ENCODE measurements at places on chromosomes 16 and 17.

GRCh38 chr17:46818929-46819859 is 702 bp upstream of the WNT3 start:
- DNase-seq: no peak

- DNase-seq: no peak
Observed at GRCh38 chr17:57972151-57972550, 15.9 kb downstream of the VEZF1 start.

- DNase-seq: no peak
Observed at GRCh38 chr17:69761011-69761410, 314.0 kb upstream of the KCNJ16 start.

GRCh38 chr17:32828822-32829221 is 48.1 kb downstream of the MYO1D start:
- DNase-seq: no peak

GRCh38 chr17:17950806-17951205 is 21.4 kb downstream of the TOM1L2 start:
- no peak for DNase-seq

- DNase-seq: no peak
Observed at GRCh38 chr17:31595076-31595475, 203.6 kb downstream of the RAB11FIP4 start.

- no peak for DNase-seq
Observed at GRCh38 chr17:29014716-29015115, 8.9 kb upstream of the SEZ6 start.

- no peak for DNase-seq
Observed at GRCh38 chr17:8080799-8081219, 6.7 kb downstream of the ALOX12B start.

DNA sequence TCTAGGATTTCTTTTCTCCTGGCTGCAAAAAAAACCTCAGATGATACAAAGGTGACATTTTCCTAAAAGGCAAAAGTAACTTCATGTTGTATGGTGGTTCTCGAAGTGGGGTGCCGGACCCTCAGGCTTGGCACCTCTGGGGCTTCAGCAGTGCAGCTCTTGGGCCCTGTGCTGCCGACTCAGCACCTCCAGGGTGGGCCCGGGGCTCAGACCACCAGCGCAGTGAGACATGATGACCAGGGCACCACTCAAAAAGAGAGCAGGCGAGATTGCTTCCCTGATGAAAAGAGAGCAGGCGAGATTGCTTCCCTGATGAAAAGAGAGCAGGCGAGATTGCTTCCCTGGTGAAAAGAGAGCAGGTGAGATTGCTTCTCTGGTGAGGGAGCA is 98.7 kb upstream of the ZNF750 start:
- DNase-seq: no peak

GRCh38 chr17:27303734-27304133 is 9.8 kb downstream of the WSB1 start:
- no peak for DNase-seq

GRCh38 chr16:56477096-56477878 is 25.9 kb downstream of the OGFOD1 start:
- DNase-seq: no peak

GRCh38 chr16:24935336-24935735 is 79.8 kb downstream of the ARHGAP17 start:
- no peak for DNase-seq

- no peak for DNase-seq
Observed at GRCh38 chr16:10871157-10871991, 5.6 kb upstream of the CIITA start.

GRCh38 chr16:11679941-11680911 is 12.0 kb downstream of the SNN start:
- no peak for DNase-seq

GRCh38 chr17:11795906-11796305 is 197.6 kb downstream of the DNAH9 start:
- DNase-seq: no peak

DNA sequence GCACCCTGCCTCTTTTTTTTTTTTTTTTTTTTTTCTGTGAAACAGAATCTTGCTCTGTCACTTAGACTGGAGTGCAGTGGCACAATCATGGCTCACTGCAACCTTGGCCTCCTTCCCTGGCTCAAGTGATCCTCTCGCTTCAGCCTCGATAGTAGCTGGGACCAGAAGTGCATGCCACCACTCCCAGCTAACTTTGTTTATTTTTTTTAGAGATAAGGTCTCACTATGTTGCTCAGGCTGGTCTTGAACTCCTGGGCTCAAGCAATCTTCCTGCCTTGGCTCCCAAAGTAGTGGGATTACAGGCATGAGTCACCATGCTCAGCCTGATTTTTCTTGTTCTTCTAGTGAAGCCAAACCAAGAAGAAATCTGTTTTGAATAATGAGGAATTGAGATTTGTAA is 25.0 kb downstream of the CDK12 start:
- DNase-seq: no peak

- DNase-seq: no peak
Observed at GRCh38 chr17:40730970-40731369, 24.2 kb downstream of the KRT25 start.

DNA sequence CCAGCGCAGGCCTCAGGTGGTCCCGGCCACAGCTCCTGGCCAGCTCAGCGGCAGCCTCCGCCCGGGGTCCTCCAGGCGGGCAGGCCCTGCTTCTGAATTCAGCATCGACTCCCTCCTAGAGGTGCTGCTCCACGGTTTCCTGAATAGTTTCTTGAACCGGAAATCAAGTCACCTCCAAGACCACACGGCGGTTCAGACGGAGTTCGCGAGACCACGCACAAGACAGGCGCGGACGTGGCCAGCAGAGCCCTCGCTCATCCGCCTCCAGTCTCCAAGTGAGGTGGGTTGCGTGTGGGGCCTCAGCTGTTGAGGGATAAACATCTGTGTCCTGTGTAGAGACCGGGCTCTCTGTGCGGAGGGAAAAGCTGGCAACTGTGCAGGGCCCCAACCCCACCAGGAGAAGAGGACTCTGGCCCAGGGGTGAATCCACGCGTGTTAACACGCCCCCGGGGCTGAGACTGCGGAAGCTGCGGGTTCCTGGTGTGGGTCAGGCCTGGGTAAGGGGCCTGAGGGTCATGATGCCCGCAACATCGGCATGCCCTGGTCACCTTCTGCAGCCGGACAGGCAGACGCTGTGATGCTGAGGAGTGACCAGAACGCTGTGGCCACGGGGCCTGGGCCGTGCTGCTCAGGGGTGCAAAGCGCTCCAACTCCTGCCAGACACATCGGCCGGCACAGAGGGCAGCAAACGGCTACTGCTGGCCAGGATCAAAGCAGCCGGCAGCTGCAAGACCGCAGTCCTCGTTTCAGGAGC is 55.0 kb upstream of the METRNL start:
- DNase-seq: no peak

DNA sequence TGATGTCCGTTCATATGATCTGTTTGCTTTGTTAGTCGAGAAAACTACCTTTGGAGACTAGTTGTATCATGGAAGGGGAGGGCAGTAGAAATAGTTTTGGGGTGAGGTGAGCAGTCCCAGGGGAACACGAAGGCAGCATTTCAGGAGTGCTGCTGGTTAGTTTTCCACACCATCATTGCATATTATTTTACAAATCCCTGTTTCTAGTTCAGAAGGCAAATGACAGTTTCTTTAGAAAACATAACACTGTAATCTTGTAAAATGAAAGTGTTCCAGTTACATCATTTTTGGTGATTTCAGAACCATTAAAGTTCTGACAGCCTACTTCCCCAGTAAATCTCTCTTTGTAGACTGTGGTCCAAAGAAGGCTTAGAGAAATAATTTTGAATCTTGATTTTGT is 25.4 kb downstream of the BANP start:
- DNase-seq: no peak

- DNase-seq: no peak
Observed at GRCh38 chr17:9174779-9175574, 153.7 kb downstream of the NTN1 start.

GRCh38 chr17:68246271-68247028 is 1.4 kb upstream of the AMZ2 start:
- DNase-seq: no peak

DNA sequence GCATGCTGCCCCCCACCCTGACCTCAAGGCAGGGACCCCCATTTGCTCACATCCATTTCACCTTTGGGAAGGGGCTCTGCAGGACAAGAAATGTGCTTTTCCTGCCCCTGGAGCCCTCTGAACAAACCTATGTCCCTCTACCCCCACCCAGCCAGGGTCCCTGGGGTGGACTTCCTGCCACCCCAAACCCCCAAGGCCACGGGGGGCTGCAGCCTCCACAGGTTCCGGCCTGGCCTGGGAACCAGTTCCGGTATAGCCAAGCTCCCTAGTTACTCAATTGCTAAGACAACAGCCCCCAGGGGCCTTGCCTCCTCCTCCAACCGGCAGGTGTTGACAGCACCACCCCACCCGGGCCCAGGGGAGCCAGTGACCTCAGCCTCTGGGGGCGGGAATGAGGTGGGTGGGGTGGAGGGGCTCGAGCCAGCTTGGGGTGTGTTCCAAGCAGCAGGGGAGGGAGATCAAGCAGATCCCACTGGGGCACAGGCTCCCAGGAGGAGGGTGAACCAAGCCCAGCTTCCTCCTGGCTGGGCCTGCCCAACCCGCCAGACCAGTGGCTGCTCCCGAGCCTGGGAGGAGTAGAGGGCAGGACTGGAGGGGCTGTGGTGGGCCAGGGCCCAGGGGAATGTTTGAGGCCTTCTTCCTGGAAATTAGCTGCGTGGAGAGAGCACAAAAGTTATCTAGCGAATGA is 6.6 kb downstream of the PNMT start:
- DNase-seq: no peak

GRCh38 chr17:72588961-72589360 is 468.1 kb downstream of the SOX9 start:
- DNase-seq: peak; percentile 14

DNA sequence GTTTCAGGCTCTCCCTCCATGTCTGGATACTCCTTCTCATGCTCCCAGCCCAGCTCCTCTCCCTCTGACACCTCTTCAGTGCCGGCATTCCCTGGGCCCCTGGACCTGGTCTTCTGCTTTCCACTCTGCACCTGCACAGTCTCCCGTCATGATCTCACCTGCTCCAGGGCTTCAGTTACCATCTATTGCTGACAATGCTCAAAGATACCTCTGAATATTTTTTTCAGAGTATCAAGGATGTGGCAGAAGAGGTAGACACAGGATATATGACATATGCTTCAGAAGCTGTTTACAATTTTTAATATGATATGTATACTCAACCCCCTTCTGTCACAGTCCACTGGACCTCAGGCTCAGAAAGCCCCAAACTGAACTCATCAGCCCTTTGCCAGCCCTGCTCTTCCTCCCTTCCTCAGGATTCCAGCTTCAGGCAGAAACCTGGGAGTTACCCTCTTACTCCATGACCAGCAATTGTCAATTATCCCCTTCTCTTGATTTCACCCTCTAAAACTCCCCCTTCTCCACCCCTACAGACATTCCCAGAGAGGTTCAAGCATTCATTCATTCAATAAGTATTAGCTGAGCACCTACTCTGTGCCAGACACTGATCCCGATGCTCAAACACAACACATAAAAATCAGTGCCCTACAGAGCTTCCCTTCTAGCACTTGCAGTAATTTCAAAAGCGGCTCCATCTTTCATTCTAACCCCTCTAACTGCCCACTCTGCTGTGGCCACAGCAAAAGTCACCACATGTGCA is 7.8 kb upstream of the MLLT6 start:
- DNase-seq: no peak

DNA sequence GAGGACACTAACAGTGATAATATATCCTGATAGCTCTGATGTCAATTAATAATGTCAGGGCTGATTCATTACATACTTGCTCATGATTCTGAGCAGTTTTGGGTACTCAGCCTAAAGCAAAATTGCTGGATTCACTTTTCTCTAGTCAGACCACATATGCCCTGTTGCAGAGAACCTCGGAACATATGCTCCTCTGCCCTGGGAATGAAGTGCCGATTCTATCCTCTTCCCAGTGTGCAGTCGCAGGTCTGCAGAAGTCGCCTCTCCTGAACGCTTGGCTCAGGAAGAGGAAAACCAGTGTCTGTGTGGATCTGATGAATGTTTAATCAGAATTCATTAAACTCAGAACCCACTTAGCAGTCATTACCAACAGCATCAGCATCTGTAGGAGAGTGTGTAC is 34.5 kb downstream of the ABCC12 start:
- DNase-seq: no peak

GRCh38 chr17:6831661-6832263 is at the start of gene TEKT1:
Gene TEKT1, minus strand, starts transcription at chr17:6831729. Its CDS starts 1,353 bp downstream, at chr17:6830376.
- peak; percentile 48 for DNase-seq

- no peak for DNase-seq
Observed at GRCh38 chr17:34249478-34249877, 5.6 kb upstream of the CCL2 start.

- no peak for DNase-seq
Observed at GRCh38 chr17:16383216-16383615, 2.3 kb downstream of the UBB start.

DNA sequence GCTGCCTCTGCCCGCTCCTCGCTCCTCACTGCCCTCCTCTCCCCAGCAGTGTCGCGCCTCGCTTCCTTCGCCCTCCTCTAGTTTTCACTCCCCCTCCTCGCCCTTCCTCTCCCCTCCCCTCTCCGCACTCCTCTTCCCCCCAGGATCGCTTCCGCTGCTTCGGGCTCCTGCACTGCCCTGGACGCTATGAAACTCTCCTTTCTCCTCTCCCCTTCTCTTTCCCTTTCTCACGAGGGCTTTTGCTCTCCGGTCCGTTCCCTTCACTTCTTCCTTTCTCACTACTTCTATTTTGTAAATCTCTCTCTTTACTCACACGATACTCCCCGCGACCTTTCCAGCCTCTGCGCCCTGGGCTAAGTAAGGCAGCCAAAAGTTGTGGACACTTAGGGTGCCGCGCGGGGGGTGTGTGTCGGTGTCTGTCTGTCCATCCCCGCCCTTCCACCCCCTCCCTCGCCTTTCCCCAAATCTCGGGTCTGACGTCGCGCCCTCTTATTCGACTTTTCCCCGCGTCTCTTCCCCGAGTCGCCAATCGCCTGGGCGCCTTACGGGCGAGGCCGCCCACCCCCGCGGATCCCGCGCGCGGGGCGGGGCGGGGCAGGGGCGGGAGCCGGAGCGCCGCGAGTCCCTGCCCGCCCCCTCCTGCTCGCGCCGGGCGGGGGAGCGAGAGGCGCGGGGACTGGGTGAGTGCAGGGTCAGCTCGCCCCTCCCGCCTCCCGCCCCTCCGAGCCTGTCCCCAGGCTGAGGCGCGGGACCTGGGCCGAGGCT is at the start of gene IRX3:
Gene IRX3, minus strand, starts transcription at position 422 of the 765 bp plus-strand sequence. CDS start 737 bp downstream, outside the sequence.
- peak; percentile 29 for DNase-seq

GRCh38 chr17:74477411-74477810 is 11.0 kb downstream of the CD300A start:
- no peak for DNase-seq

DNA sequence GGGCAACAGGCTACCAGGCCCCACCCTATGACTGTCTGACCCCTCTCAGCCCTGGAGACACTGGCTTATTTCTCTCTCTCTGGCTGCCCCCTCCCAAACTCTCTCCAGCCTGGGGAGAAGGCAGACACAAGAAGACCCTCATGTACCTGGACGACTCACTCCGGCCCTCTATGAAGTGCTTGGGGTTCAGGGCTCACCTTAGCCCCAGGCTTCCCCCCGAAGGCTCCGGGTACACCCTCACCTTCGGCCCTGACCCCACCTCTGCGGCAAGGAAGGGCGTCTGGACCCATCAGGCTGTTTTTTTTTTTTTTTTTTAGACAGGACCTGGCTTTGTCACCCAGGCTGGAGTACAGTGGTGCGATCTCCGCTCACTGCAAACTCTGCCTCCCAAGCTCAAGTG is 906 bp upstream of the CARMIL2 start:
- no peak for DNase-seq

- no peak for DNase-seq
Observed at GRCh38 chr17:32746280-32746679, 130.6 kb downstream of the MYO1D start.
